GM12864 (cell line): ENCODE measurements at places on chromosomes 1 and 21.

DNA sequence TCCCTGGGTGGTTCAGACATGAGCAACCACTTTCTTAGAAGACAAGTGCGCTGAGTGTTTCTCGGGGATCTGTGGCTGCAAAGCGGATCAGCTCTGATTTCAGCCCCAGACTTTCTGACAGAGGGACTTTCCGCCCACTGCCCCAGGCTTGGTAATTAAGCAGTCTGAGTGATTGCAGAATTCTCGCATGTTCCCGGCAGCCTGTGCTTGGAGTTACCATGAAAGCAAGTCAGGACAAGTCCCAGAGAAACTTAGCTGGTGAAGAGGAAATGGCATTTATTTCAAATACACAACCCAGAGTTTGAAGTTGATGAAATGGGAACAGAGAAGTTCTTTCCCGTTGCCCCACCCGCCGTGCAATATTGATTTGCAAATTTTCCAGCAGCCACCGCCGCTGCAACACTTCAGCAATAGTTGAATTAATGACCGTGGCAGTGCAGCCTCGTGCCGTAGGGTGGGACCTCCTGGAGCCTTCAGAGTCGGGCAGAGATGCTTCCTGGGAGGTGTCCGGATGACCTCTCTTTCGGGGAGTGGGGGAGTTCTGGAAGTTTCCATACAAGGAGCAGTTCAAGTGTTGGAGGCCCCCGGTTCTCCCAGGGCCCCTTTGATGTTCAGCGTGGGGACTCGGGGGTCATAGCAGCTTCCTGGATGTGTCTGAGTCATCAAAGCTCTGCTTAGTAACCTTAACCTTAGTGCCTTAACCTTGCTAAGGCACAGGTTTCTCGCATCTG, 134.7 kb downstream of the KAZN start:
- no peak for DNase-seq

DNA sequence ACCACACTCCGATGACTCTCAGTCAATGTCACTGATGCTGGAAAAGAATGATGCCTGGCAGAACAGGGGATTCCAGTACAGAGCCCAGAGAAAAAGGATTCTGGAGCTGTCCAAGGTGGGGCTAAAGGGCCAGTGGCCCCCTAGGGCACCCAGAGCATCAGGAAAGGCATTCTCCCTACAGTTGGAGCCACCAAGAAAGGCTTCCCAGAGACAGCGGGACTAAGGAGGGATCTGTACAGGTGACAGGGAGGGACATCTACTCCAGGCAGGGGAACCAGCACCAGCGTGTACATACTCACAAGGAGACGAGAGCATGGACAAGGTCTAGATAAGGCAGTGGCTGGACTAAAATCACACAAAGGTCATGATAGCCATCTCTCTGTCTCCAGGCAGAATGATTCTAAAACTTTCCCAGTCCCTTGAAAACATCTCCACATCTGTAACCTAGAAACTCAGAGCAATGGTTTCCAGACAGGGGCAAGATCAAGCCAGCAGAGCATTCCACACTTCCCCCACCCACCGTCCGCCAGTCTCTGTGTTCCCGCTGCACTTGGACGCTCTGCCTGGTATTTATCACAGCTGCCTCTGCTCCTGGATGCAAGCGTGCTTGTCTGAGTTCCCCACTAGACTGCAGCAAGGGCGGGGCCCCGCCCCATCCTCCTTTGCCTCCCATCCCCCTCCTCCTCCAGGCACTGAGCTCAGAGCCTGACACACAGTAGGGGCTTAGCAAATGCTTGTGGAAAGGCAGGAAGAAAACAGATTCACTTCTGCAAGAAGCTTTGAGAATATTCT, 111.6 kb upstream of the ZC3H12A start:
- DNase-seq: no peak

DNA sequence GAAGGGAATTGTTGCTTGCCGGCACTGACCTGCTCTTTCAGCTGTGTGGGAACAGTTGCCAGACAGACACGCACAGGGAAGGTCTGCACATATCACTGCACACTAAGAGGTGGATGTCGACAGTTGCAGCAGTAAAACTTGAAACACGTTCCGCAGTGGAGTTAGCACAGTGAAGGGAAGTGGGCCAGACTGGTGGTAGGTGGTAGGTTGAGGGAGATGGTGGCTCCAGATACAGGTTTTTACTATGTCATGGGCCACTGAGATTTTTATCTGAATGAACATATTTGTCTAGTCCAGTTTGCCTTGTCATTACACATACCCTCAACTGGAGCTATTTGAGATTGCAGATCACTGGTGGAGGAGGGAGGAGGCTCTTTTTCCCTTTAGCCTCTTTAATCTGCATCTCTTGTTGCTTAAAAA, 13.5 kb downstream of the MRPS6 start:
- DNase-seq: no peak

- no peak for DNase-seq
These were observed 19.6 kb downstream of the OLIG1 start for GRCh38 chr21:33089395-33090119.

- no peak for DNase-seq
These were observed 543.2 kb upstream of the CXADR start for GRCh38 chr21:16969636-16970035.
